ENCODE measurements at places on chromosomes 2 and 18.

- DNase-seq: no peak
Observed at GRCh38 chr18:21242780-21243401, 859 bp downstream of the GREB1L start.

GRCh38 chr18:65746936-65747335 lies 3.9 kb upstream of the CDH7 start:
- no peak for DNase-seq

DNA sequence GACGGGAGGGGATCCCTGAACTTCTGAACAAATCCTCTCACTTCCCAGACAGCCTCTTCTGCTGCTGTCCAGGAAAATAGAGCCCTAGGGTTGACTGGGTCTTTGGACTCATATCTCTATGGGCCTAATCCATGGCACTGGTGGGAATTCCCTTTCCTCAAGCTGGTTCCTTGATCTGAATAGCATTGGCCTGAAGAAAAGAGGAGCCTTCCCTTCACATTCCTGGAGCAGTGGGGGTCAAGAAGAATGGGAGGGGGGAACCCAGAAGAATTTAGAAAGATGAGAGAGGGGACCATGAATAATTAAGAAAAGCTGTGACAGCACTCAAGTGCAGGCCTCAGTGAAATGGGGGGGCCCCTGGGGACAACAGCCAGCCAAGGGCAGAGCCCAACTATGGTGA lies 80.2 kb downstream of the COL6A3 start:
- no peak for DNase-seq

GRCh38 chr2:61134141-61134540 lies 27.8 kb upstream of the C2orf74 start:
- no peak for DNase-seq

- DNase-seq: peak; percentile 10
Observed at GRCh38 chr2:221570321-221570935, 1.7 kb downstream of the EPHA4 start.

DNA sequence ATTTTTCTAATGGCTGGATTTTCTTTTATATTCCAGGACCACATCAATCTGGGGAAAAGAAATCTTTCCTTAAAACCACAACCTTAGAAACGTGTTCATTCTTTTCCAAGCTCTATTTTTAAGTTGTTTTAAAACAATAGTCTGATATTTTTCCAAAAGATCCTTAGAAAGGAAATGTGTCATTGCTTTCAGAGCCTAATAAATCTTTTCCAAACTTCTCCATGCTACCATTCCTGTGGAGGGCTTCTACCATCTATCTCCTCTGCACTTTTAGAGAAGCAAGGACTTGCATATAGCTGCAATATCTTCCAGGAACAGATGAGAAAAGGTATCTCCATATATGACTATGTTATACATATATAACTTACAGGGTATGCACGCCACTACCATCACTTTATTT lies 21.2 kb downstream of the WDFY1 start:
- no peak for DNase-seq

DNA sequence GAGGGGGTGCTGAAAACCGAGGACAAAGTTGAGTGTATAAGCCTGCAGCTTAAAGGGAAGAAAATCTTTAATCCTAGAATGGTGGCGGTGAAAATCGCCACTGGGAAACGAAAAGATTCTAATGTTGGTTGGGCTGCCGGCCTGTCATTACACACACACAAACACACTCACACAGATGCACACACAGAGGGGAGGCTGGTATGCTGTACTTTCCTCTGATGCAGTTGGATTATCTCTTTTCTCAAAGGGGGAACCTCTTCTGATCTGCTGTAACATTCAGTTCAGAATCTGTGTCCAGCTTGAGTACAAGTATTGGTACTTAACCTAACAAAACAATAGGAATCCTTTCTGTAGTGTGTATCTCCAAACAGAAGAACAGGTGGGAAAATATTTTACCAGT lies 39.0 kb downstream of the ANXA4 start:
- no peak for DNase-seq

GRCh38 chr2:98469862-98470544 lies 25.3 kb downstream of the INPP4A start:
- DNase-seq: no peak

DNA sequence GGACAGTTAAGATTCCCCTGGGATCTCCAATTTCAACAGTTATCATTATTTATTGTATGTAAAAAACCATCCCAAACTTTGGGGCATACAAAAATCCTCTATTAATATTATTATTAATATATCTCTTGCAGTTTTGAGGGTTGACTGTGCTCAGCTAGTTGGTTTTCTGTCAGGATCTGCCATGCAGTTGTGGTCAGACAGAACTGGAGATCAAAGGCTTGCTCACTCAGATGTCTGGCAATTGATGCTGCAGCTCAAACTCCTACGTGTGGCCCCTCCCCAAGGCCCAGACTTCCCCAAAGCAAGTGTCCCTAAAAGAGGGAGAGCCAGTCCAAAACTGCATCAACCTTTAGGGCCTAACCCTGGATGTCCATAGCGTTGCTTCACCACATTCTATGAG lies 204.7 kb downstream of the TTC32 start:
- no peak for DNase-seq

DNA sequence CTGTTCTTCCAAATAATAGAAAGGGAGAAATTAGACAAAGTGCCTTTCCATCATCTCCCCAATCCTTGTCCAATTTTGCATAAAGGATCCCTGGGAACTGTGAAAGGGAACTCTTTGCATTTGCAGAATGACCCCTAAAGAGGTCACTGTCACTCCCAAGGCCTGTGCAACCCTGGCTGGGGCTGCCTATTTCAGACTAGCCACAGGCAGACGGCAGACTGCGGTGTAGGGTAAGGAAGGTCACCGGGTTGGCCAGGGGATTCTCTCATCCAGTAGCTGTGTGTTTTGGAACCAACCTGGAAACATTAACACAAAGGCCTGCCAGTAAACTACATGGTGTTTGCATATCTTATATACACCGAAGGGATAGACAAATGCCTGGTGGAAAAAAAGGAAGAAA lies 818.7 kb downstream of the BCL11A start:
- no peak for DNase-seq

DNA sequence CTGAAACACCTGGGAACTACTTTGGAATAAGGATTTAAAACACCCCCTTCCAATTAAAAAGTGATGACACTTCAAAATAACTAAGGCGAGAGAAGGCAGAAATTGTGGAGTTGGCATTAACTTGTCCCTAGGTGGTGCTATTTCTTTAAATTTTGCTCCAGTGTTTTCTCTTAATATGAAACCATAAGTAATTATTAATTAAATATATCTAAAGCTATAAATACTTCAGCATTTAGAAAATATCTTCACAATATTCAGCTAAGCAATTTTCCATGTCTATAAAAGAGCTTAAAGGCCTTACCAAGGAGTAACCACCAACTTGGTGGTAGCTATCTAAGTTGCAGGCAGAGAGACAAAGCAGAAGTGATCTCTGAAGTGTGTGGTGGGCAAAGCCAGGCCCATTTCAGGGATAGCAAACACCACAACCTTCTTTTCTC lies 186.8 kb upstream of the PGAP1 start:
- no peak for DNase-seq

DNA sequence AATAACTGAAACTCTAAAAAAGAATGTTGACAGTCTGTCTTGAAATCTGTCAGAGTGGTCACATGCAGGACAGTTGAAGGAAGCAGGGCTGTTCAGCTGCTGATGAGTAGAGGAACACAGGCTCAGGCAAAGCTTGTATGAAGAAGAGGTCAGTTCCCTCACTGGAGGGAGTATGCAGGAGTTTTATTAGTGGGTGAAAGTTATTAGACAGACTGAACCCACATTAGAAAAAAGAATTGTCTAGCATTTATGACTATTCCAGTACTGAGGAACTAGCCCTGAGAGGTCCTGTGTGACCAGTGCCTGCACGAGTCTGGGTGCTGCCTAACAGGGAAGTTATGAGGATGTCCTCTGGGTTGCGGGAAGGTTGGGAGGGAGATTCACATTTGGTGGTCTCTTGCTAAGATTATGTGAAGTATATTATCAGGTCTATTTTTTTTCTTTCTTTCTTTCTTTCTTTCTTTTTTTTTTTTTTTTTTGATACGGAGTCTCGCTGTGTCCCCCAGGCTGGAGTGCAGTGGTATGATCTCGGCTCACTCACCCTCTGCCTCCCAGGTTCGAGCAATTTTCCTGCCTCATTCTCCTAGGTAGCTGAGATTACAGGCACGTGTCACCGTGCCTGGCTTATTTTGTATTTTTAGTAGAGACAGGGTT lies 9.6 kb downstream of the TET3 start:
- DNase-seq: no peak

GRCh38 chr18:69725855-69726508 lies 221.7 kb downstream of the CD226 start:
- no peak for DNase-seq

- no peak for DNase-seq
Observed at GRCh38 chr2:67311536-67311935, 85.6 kb upstream of the ETAA1 start.

DNA sequence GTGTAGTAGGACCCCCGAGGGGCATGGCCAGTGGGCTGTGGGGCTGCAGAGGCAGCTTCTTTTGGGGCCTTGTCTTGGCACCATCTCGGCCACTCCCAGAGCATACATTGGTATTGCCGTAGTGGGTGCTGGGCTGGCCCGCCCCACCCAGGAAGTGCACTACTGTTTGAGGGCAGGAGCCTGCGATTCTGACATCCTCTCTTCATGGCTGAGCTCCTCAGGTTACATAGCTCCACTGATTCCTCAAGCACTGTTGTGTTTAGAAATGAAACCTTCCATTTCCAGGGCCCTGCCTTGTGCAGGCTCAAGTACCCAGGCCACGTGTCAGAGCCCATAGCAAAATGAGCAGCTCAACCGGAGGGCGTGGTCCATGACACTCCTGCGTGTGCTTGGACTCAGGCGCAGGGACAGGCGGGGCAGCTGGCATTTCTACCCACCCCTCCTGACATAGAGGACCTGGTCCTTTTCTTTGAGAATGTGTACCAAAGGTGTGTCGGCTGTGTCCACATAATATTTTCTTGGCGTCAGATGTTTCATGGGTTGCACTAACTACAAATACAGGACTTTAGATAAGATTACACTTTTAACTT lies 67.9 kb downstream of the DGKD start:
- DNase-seq: peak; percentile 53

GRCh38 chr2:105455488-105456003 lies 56.7 kb upstream of the FHL2 start:
- DNase-seq: no peak

GRCh38 chr2:215554689-215555498 lies 119.0 kb upstream of the FN1 start:
- DNase-seq: no peak

GRCh38 chr2:8679827-8680731 lies 1.8 kb upstream of the ID2 start:
- DNase-seq: no peak

GRCh38 chr2:139805441-139805840 lies 1025.3 kb upstream of the NXPH2 start:
- DNase-seq: no peak

GRCh38 chr2:204177977-204178522 lies 241.5 kb downstream of the ICOS start:
- DNase-seq: peak; percentile 76

DNA sequence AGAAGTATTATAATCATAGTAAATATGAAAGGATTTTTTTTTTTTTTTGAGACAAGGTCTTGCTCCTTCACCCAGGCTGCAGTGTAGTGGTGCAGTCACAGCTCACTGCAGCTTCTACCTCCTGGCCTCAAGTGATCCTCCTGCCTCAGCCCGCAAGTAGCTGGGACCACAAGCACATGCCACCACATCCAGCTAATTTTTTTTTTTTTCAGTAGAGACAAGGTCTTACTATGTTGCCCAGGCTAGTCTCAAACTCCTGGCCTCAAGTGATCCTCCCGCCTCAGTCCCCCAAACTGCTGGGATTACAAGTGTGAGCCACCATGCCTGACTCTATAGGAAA lies 301.6 kb upstream of the STON1 start:
- no peak for DNase-seq

- no peak for DNase-seq
Observed at GRCh38 chr2:238636269-238637073, 209.7 kb downstream of the ASB1 start.

DNA sequence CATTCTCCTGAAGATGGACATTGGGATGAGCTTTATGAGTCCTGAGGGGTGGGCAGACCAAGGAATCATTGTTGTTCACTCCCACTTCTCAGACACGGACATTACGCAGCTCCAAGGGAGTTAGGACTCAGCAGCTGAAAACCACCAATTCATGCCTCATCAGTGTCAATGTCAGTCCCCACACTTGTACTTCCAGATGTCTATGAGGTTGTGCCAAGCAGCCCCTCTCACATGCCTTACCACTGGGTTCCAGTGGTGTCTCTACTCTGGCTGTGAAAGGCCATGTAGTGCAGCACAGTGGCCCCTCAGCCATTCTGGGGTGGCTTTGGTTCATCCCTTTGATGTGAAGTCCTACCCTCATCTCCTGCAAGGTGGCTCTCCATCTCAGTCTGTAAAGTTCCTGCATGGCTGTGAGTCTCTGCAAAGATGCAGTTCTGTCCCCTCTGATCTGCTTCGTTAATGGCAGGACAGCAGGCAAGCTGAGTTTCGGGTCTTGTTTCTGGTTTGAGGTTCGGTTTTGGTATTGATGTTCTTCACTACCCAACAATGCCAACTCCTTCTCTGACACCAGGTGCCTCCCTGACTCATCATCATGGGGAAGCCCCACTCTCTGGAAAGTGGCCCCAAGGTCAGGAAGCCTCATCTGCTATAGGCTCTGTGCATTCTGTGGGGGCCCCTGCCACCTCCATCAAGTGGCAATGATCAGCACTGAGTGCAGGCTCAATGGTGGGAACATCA lies 14.0 kb upstream of the COL6A3 start:
- peak; percentile 74 for DNase-seq

DNA sequence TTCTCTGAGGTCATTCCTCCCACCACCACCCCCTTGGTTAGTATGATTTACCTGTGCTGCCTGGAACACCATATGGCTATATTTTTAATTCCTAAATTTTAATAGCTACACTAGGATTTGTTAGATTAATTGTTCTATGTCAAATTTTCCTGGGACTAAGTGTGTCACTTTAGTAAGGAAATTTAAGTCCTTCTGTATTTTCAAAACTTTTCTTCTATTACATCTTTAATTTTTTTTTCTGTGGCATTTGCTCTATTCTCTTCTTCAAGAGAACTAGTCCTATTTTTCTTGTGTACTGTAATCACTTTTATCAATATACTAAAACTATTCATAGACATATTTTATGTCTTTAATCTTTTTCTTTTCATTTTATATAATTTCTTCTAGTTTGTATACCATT lies 456.9 kb downstream of the ARHGAP15 start:
- DNase-seq: no peak

DNA sequence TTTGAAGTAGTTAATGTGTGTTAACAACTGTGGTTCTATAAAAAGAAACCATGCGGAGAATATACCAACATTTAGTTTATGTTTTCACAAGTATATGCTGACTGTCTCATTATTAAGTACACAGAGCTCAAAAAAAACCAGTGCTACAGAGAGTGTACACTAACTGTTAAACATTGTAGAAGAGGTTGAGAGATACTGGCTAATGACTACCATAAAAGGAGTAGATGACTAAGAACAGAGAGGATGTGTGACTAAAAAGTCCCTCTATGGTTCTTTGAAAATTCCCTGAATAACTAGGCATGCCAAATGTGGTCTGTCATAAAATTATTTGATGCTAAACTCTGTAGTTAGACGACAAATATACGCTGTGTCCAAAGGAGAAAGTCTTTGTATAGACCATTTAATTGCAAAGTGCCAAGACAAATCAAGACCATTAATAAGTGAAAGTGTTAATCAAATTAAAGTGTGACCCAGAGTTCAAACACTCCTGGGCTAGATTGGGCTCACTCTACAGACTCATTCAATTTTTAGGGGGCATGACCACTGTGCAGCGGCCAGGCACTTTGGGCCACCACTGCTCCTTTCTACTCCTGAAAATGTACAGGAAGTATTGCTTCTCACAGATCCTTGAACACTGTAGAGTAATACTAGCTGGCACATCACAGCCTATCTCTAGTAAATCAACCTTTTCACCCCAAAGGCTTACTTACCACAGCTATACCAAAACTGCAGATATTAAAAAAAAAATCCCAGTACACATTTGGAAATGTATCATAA lies 45.1 kb upstream of the SERTAD2 start:
- DNase-seq: no peak

Data from stimulated activated CD4-positive, alpha-beta T cell treated with anti-CD3 and anti-CD28 coated beads, Interleukin-4, amount 100 ng/mL, for 1 hour (primary cell).